ENCODE measurements at places on chromosomes 1 and 21.

DNA sequence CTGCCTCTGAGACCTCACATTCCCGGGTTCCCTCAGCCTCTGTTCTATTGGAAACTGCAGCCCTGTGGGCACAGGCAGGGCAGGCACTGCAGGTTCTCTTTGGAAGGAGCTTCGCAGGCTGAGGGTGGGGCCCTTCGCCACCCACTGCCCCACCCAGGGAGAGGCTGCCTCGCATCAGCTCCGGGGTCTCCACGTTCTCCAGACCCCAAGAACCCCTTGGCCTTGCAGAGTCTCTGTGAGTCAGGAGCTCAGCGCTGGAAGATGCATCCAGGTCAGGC lies 8.6 kb upstream of the C1orf159 start:
- no peak for DNase-seq

GRCh38 chr1:57674801-57675200 lies 250.9 kb upstream of the DAB1 start:
- DNase-seq: no peak

DNA sequence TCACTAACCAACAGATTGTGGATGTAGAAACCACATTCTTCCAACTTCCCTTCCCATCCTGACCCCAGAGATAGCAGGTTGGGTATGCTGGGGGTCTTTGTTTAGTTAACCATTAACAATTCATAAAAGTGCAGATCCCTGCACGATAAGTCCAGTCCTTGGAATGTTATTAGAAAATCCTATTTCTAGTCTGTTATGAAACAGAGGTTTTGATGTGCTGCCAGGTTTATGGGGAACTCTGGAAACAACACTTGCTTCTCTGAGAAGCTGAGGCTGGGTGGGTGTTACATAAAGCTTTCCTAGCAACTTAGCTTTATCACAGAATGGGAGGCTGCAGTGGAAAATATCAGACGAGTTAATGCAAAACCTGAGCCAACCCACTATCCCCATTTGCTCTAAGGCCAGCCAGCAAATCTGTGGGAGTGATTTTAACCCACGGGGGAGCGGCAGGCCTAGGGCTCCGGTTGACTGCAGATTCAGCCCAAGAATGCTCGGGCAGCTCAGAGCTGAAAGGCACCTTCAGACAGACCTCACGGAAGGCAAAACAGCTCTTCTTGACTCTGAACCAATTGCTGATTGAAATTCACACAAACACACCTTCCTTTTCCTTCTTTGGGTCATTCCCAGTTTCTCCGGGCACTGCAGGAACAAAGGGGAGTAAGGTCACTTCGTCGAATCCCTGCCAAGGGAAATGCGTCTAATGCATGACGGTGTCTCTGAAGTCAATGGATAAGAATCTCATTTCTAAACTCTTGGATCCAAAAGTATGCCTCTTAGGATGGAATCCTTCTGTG lies 111.7 kb upstream of the IRF2BP2 start:
- no peak for DNase-seq

DNA sequence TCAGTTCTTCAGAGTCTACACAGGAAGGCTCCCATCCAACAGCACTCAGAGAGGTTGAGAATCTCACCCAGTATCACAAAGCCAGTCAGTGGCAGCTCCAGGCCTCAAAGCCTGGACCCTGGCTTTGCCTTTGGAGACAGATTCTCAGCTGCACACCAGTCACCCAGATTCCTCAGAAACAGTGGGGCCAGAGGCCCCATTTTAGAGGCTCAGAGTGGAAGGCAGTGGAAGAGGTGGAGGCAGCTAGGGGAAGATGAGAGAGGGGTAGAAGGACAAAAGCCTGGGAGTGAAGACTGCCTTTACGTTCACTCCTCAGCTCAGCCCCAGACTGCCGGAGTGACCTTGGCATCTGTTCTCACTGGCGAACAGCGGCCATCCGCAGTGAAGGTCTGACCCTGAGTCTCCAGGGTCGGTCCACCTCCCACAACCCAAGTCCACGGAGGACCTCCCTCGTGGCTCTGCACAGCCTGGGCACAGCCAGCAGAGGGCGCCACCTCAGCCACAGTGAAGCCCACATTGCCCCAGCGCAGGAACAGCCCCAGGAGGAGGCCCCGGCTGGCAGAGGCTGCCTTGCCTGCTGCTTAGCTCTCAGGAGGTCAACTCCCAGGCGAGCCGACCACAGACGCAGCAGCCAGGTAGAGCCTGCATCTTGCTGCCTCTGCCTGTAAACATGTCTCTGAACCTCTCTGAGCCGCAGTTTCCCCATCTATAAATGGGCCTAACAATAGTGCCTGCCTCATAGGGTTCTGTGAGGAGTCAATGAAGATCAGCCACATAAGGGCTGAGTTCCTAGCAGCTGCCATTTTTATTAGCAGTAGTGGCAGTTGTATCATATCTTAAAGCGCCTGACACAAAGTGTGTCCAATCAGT lies 5.9 kb upstream of the FNDC5 start:
- no peak for DNase-seq

DNA sequence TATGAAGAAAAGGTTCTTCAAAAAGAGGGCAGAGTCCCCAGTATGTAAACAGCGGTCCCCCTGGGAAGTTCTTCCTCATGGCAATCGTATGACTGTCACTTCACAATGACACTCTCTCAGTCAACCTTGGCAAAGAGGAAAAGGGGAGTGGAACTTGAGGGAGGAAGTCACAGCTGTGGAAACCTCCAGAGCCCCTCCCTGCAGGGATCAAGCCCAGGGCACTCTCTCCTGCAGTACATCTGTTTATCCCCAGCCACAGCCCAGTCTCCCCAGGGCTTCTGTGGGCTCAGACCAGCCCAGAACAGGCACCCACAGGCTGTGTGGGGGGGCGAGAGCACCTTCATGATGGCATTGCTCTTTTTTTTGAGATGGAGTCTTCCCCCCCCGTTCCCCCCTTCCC lies 2.0 kb downstream of the ATP13A2 start:
- no peak for DNase-seq

- no peak for DNase-seq
Observed at GRCh38 chr1:40915581-40915980, 53.4 kb upstream of the CITED4 start.

DNA sequence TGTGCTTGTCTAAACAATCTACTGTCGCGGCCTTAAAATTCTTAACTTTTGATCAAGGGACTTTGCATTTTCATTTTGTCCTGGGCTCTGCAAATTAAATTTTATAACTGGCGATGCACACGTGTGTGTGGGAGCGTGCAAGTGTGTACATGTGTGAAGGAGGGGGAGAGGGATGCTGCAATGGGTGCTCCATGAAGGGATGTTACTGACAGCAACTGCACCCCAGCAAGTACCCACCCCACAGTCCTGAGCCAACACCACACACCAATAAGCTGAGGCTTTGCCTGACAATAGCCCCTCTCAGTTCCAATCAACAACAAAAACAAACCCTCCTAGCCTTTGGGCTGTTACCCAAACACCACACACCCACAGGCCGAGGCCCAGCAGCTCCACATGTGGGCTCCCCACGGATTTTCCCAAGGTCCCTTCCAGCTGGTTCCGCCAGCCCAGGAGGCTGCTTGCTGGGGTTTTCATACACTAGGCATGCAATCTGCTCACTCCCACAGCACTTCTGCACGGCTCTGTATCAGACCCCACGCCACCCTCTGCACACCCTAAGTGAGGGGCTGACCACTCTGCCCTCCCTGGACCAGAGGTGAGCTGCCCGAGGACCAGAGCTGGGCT lies 32.8 kb upstream of the IFFO2 start:
- DNase-seq: no peak

DNA sequence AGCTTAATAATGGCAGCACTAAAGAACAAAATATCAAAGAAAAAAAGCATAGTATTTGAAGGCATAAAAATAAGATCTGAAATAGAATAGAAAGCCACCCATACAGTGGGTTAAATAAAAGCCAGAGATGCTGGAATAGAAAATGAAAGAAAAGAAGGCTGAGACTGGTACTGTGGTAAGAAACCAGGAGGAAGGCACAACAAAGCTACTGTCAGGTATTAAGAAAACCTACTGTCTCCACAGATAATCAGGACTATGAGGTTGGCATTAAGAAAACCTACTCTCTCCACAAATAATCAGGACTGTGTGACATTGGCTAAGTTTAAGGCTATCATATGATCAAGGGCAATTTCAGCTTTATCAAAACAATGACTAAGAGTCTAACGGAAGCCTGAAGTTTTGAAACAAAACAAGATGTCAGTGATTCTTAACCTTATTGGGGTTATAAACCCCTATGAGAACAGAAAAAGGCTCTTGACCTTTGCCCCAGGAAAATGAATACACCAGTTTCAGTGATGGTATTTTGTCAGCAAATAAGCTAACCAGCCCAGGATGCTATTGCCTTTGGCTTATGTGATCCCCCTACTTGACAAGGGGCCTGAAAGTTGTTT lies 24.4 kb downstream of the MCOLN2 start:
- no peak for DNase-seq

- no peak for DNase-seq
Observed at GRCh38 chr1:115706587-115707425, 61.7 kb downstream of the CASQ2 start.

DNA sequence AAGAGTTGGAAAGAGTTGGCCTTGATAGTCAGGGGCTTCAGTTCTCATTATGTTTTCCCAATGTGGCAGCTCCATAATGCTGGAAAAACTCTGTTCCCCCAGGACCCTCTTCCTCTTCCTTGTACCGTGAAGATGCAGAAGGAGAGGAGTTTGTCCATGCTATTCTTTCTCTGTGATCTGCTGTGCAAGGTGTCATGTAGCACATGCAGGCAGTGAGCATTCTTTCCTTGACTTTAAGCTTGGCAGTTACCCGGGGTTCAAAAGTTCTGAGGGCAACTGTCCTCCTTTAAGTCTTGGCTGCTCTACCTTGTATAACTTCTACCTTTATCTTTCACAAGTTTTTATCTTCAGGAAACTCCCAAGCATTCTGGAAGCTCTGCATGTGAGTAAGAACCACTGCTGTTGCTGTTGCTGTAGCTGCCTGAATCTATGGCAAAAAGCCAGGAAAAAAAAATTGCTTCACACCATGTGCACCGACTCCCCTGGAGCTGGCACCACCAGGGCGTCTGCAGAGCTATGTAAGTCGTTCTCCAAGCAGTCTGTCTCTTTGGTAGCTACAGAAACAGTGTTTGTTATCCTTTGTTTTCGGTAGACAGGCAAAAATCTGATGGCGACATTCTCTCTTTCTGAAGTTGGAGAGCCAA lies 42.7 kb upstream of the SLC16A1 start:
- peak; percentile 50 for DNase-seq

DNA sequence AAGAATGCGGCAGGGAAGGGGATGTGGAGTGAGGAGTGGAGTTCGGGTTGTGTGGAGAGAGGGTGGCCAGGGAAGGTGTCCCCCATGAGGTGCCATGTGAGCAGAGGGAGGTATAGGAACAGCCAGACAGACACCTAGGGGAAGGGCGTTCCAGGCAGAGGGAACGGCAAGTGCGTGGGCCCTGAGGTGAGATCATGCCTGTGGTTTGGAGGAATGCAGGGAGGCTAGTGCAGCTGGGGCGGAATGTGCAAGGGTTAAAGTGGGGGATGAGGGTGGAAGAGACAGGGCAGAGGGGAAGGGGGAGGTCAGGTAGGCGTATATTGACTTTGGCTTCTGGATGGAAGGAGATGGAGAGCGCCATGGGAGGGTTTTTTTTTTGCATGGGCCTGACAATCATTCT lies 31.6 kb upstream of the PADI6 start:
- DNase-seq: no peak

GRCh38 chr1:5901841-5902240 lies 90.4 kb downstream of the NPHP4 start:
- DNase-seq: no peak

GRCh38 chr21:45970674-45971615 lies 10.6 kb upstream of the COL6A1 start:
- no peak for DNase-seq

- DNase-seq: no peak
Observed at GRCh38 chr1:153404768-153405167, 11.6 kb upstream of the S100A7A start.

- no peak for DNase-seq
Observed at GRCh38 chr1:26696119-26696653, 371 bp downstream of the ARID1A start.

DNA sequence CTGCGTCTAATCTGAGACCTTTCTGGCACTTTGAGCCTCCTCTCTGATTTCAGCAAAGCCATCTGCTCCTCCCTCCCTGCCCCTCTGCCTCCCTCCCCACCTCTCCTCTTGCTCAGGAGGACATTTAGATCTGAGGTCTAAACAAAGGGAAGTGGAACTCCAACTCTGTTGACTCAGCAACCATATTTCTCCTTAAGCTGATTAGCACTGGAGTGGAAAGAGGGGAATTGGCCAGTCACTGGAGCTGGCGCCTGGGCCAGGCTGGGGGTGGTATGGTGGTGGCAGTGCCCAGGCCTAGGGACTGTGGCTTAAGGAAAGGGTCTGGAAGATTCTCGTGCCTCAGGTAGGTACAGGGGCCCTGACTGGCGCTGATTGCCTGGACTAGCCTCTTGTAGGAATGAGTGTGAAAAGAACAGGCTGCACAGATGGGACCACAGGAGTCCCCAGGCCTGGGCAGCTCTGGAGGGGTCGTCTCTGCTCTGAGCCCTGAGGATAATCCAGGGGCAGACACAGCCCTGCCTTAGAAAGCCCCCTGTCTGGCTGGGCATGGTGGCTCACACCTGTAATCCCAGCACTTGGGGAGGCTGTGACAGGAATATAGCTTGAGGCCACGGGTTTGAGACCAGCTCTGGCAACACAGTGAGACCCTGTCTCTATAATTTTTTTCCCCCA lies 11.9 kb downstream of the SH2D2A start:
- no peak for DNase-seq
